ENCODE measurements at places on chromosomes 3 and 15. TPM values are rescaled to one million over a fixed set of nuclear protein-coding genes. Genes with fewer than 3 reads are reported as not detected.

CCDC51 gene
- total RNA-seq: 16.7 TPM

CFAP100 gene
- not detected for total RNA-seq

GOLGA8J gene
- not detected for total RNA-seq

CCR8 gene
- 1.7 TPM for total RNA-seq

GOLGA8R gene
- 2.6 TPM for total RNA-seq

FAM43A gene
- 5.4 TPM for total RNA-seq

LTK gene
- 1.7 TPM for total RNA-seq

CIAO2A gene
- total RNA-seq: 65.1 TPM

MRPS11 gene
- 66.9 TPM for total RNA-seq

RAF1 gene
- total RNA-seq: 74.5 TPM

MED12L gene
- 5.8 TPM for total RNA-seq

EMC7 gene
- 77.6 TPM for total RNA-seq

AADACL2 gene
- total RNA-seq: not detected

METTL6 gene
- total RNA-seq: 26.8 TPM

CNTN3 gene
- not detected for total RNA-seq

SIDT1 gene
- total RNA-seq: 28.9 TPM

CLDN18 gene
- total RNA-seq: not detected

UBA7 gene
- total RNA-seq: 93.5 TPM

MINAR1 gene
- total RNA-seq: 0.37 TPM

ITPKA gene
- total RNA-seq: 12.9 TPM

NLGN1 gene
- total RNA-seq: not detected
